Hematopoietic multipotent progenitor cell treated with erythropoietin and hydrocortisone succinate and interleukin-3 and kit ligand, for 15 days (in vitro differentiated cells): ENCODE measurements at places on chromosomes 12 and 14.

DNA sequence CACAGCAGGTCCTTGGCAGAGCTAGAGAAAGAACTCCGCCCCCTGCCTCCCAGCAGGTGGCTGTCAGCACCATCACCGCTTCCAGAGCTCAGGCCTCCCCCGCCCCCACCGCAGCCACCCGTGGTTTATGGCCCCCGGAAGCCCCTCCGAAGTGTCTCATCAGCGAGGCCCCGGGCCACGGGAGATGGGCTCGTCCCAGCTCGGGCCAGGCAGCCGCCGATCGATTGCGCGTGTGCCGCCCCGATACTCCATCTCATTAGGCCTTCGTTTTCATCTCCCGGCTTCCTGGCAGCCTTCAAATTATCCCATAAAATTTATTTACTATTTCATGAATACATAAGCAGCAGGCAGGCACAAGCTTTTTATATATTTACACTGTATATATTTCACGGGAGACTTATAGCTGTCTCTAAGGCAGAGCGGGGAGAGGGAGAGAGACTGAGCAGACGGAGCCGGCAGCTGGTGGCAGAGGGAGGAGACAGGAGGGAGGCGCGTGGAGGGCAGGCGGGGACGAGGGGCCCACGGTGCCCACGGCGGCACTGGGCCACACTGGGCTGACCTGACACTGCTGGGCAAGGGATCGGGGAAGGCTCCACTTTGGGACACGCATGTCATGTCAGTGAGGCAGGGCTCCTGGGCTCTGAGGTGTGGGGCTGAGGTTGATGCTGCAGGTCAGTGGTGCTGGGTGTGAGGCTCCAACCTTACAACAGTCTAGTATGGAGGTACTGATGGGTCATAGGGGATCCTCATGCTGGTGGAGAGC is 241.2 kb downstream of the RBM19 start:
- DNase-seq: no peak

- no peak for DNase-seq
Observed at GRCh38 chr12:23060161-23060560, 435.2 kb downstream of the ETNK1 start.

GRCh38 chr14:85811340-85811739 is 281.4 kb downstream of the FLRT2 start:
- DNase-seq: no peak

DNA sequence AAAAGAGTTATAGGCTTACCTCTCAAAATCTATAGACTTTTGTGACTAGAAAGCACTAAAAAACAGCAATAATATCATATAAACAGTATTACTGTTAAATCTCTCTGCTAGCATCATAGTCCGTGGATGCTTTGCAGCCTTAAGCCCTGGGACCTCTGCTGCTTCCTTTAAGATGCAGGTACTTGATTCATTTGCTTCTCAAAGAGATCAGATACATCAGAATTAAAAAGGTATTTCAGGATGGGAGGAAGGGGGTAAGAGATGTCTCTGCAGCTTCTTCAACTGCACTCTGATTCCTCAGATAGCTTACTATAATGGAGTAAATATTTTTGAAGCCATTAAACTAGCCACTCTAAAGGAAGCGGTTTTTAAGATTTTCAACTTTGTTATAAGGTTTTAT is 49.3 kb downstream of the PAPLN start:
- DNase-seq: no peak

- DNase-seq: no peak
Observed at GRCh38 chr12:2354151-2354991, 301.6 kb downstream of the CACNA1C start.

- DNase-seq: peak; percentile 76
Observed at GRCh38 chr14:96362071-96362964, 823 bp downstream of the ATG2B start.

DNA sequence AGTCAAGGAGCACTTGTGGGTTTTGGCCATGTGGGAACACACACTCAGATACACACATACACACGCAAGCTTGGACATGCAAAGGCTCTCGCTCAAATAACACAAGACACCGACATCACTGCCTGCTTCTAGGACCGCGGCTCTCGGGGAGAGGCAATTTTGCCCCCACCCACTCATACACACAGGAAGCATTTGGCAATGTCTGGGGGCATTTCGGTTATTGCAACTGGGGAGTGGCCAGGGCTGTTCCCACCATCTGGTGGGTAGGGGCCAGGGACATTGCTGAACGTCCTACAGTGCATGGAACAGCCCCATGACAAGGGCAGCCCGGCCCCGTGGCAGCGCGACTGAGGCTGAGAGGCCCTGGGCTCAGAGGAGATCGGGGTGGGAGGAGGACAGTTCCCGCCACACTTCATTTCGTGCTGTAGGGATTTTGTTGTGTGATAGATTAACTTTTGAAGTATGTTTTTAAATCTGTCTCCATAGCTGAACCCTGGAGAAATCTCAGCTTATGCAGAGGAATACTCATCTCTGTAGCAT is 35.6 kb downstream of the RIMBP2 start:
- DNase-seq: no peak

- no peak for DNase-seq
Observed at GRCh38 chr12:16095531-16096110, 181.9 kb downstream of the SLC15A5 start.

GRCh38 chr12:61896436-61896835 is 363.8 kb upstream of the USP15 start:
- DNase-seq: no peak

GRCh38 chr14:75879031-75879430 is 102.8 kb downstream of the TGFB3 start:
- no peak for DNase-seq

DNA sequence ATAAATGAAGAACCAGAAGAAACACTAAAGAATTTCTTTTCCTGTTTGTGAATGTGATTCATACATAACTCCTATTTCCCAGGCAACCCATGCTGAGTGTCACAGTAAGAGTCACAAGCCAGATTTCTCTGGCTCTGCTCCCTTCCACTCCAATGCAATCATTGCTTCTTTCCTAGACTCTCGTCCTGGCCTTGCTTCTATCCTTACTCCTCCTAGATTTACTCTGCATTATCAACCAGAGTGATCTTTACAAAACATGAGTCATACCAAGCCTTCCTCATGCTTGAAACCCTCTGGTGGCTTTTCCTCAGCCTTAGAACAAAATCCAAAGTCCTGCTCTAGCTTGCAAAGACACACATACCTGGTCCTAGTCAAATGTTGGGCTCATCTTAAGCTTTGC is 13.3 kb downstream of the IL22 start:
- DNase-seq: peak; percentile 5

DNA sequence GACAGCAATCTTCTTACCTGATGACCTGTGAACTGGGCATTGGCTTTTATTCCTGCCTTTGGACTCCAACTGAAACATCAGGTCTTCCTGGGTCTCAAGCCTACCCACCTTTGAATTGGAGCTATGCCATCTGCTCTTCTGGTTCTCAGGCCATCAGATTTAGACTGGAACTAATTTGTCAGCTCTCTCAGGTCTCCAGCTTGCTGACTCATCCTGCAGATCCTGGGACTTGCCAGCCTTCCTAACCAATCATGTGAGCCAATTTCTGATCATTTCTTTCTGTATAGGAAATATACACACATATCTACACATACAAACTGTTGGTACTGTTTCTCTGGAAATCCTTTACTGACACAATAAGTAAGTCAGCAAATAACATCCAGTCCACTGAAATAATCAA is 65.3 kb upstream of the TSPAN8 start:
- DNase-seq: no peak

DNA sequence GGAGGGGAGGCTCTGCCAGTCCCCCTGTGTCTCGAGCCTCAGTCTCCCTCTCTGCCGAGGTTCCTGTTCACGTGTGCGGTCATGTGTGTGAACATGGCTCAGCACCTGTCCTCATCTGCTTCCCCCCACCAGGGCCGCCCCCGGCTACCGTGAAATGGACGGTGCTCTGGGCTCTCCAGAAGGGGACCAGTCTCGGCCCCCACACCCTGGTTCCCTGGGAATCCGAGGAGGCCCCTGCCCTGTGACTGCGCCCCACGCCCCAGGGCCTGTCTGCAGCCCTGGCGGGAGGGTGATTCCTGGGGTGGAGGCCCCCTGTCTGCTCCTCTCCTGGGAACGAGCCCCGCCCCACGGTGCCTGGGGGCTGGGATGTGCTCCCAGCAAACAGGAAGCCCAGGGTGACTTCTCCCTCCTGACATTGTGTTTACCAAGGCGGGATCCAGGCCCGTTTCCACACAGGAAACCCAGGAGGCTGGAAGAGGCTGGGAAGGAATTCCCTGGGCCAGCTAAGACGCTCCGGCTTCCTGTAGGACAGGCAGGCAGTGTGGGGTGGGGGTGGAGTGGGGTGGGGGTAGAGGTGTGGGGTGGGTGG is 46.6 kb downstream of the KIF26A start:
- DNase-seq: no peak

- no peak for DNase-seq
Observed at GRCh38 chr12:105067511-105068031, 16.7 kb downstream of the ALDH1L2 start.

DNA sequence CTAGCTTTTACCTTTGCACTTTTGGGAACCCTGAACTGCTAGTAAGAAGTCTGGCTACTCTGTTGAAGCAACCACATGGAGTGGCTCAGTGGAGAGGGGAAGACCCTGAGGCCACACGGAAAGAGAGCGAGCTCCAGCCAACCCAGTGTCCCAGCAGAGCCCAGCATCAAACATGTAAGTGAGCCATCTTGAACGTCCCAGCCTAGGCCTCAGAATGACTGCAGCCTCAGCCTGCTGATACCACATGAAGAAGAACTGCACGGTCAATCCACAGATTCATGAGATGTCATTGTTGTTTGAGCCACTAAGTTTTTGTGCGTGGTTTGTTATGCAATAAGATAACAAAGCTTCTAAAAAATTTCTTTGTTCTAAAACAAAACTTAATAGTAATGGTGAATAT is 40.2 kb downstream of the TFCP2 start:
- no peak for DNase-seq

DNA sequence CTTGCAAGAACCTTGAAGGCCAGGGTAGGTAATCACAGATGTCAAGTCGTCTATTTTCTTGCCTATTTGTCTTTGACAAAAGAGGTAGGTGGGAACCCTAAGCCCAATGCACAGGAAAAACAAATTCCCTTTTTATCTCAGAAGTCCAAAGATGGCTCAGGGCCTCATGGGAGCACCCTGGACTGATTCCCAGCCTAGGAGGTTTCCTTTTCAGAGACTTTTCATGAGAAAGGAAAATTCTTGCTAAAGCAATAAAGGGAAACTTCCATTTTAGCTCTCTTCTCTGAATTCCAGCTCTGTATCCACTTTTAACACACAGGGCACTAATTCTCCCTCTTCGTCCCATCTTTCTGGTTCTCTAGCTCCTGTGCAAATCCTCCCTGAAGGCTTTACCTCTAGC is 1.2 kb downstream of the ZNF641 start:
- no peak for DNase-seq

DNA sequence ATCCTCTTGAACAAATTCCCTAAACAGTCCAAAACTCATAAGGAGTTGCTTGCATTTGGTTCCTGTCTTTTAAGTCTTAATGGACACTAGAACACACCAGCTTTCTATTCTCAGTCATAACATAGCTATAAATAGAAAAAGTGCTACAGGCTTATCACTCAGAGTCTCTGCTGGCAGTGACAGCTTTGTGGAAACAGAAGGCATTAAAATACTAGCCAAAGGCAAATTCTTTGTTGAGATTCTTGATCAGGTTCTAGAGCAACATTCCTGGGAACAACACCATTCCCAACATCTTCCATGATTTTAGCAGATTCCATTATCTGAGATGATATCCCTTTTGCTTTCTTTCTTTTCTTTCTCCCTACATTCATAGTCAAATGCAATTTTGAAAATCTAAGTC is 207.7 kb upstream of the PLEKHG7 start:
- DNase-seq: no peak

DNA sequence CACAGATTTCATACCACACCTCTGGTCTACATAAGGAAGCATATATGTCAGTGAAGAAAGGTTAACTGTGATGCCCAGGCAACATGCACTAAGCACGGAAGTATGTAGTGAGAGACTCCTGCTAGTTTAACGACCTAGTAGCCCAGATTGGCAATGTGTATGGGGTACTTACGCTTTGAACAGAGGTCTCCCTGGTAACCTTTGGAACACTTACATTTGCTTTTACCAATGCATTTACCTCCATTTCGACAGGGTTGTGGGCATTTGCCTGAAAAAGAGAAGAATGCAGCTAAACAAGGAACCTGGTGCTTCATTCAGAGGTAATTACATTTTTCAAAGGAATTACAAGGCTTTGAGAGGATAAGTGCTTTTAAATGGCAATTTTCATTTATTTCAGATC is 65.2 kb downstream of the WIF1 start:
- no peak for DNase-seq

GRCh38 chr12:43348221-43348620 is 203.8 kb downstream of the ADAMTS20 start:
- DNase-seq: no peak

DNA sequence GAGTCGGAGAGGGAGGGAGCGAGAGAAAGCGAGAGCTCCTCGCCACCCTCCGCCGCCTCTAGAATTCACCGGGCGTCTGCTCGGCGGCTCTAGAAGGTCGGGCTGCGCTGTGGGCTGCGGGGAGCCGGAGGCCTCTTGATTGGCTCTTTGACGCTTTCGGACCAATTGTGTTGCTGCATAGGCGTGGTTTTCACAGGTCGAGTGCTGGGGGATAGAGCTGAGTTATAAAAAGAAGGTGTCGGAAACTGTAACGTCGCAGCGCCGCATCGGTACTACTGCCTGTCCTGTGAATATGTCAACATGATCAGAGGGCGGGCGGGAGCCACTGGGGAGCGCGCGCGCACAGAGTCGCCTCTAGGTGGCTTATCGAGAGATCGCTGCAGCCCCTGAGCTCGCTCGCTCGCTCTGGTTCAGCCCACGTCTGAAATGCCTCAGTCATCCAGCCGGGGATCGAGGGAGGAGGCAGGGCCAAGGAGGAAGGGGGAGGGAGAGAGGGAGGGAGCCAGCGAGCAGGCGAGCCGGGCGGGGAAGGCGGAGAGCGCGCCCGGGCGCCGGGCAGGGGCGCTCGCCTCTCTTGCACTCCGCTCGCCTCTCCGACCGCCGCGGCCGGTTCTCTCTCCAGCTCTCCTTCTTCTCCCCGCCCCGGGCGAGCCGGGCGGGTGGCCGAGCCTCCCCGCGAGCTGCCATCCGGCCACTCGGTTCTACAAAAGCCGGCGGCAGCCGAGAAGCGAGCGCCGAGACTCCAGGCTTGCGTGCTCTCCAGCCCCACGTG is at the start of gene TBX3:
Gene TBX3 (minus strand): TSS at position 78 of the 772 bp plus-strand sequence. CDS start 975 bp downstream, outside the sequence.
- no peak for DNase-seq

GRCh38 chr12:56084958-56085543 is 5.1 kb downstream of the ERBB3 start:
- DNase-seq: peak; percentile 51

- no peak for DNase-seq
Observed at GRCh38 chr12:50234347-50234746, 49.0 kb downstream of the LIMA1 start.

GRCh38 chr12:114729731-114730130 is 45.8 kb upstream of the TBX3 start:
- no peak for DNase-seq

DNA sequence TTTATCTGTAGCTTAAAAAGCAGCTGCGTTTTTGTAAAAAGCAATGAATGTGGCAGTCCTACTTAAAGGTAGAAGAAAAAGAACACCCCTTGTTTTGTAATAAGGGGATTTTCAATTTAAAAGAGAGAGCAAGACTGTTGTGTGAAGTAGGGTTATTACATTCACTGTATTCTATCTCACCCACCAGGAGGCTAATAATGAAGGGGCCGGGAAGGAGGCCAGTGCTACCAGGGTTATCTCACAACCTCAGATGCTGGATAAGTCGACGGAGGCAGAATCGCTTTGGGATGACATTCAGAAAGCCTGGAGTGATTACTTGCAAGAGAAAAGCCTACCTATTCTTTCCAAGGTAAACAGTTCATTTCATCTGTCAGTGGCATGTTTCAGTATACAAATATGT is 97.7 kb downstream of the RMST start:
- no peak for DNase-seq
